ENCODE measurements at places on chromosomes 6 and 20.

DNA sequence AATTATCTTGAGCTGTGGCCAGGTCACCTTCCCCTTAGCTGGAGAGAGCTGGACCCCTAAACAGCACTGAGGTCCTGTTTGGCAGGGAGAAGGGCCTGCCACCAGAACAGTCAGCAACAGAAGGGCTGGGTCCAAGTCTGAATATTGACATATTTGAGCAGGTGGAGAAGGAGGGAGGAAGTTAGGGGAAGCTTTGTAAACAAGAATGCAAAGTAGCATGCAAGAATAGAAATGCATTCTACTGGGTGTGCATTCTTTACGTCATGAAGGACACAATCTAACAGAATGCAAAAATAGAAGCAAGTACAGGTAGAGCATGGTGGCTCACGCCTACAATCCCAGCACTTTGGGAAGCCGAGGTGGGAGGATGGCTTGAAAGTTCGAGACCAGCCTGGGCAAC lies 100.5 kb downstream of the QRSL1 start:
- no peak for DNase-seq

DNA sequence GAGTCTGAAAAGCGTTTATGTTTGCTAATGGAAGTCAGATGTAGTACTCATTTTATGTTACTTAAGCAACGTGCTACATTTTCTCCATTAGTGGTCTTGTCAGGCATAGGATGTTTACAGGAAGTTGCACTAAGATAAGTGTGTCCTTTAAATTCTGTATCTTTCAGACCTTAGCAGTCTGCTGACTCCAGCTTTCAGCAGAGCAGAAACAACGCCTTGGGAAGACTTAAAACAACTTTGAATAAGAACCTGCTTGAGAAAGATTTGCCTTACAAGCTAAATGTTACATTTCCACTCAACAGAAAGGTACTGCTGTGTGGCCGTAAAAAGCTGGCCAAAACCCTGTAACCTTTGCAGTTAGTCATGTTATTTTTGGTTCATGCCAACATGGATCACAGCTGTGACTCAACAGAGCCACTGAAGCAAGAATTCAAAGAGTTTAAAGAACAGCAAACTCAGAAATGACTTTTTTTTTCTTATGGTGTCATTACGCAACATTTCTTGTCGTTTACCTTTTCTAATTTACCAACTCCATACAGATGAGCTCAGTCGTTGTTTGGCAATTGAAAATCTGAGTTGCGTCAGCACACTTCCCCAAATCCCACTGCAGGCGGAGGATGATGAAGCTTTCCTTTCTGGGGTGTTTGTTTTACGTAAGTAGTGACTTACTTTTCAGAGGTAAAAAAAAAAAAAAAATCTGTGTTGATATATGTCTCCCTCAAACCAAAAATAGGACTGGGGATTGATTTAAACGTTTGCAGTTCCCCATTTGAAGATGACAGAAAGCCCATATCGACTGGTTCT lies 27.9 kb upstream of the BMP6 start:
- no peak for DNase-seq

DNA sequence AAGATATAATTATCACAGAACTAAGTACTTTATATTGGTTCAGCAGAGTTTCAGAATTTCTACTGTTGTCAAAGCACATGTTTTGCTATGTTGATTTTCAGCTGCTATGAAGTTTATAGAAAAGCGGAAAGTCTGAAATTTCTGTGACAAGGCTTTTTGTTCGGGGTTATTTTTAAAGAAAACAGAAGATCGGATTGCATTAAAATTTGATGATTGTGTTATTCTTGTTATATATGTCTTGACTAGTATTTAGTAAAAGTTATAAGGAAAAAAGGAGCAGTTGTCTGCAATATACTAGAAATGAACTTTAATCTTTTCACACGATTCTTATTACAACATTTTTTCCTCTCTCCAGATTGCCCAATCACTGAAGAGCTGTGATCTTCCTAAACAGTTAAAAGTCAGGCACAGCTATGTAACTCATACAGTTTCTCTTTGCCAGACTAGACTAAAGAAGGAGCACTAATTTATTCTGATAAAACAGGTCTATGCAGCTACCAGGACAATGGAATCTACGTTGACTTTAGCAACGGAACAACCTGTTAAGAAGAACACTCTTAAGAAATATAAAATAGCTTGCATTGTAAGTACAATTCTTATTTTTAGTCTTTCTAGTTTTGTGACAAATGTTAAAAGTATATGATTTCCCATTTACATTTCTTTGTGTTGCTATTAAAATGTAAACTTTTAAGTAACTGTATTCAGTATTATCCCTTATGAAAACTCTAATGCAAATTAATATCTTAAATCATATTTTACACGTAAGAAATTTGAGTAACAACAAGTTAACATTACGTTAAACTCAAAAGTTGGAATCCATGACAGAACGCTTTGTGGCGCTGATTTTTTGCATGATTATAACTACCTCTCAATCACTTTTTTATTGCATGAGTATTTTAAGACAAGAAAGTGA lies at the start of gene ENPP3:
TSS of gene ENPP3 (plus strand) at position 423 of the 913 bp plus-strand sequence. CDS start at position 506, 83 bp downstream.
- DNase-seq: no peak

DNA sequence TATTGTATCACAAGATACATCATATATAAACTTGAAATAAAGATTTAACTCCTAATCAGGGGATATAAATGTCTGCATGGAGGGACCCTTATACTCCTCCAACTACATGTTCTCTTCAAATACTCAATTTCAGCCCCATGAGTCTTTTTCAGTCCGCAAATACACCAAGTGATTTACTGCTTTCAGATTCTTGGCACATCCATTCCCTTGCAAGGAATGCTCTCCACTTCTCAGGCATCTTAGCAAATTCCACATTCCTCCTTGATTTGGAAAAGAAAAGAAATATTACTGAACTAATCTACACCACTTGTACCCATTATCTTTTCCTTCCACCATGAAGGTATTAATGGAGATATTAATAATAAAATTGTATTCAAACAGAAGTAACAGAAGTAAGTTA lies 999.4 kb upstream of the GJE1 start:
- no peak for DNase-seq
